Occipital lobe (tissue), 3 donors: ENCODE measurements at places on chromosomes 16 and 17. TPM values are rescaled to one million over a fixed set of nuclear protein-coding genes. Genes with fewer than 3 reads are reported as not detected.

GRCh38 chr17:32956240-32956970 lies 28.5 kb downstream of the TMEM98 start:
- DNase-seq = no peak

DNA sequence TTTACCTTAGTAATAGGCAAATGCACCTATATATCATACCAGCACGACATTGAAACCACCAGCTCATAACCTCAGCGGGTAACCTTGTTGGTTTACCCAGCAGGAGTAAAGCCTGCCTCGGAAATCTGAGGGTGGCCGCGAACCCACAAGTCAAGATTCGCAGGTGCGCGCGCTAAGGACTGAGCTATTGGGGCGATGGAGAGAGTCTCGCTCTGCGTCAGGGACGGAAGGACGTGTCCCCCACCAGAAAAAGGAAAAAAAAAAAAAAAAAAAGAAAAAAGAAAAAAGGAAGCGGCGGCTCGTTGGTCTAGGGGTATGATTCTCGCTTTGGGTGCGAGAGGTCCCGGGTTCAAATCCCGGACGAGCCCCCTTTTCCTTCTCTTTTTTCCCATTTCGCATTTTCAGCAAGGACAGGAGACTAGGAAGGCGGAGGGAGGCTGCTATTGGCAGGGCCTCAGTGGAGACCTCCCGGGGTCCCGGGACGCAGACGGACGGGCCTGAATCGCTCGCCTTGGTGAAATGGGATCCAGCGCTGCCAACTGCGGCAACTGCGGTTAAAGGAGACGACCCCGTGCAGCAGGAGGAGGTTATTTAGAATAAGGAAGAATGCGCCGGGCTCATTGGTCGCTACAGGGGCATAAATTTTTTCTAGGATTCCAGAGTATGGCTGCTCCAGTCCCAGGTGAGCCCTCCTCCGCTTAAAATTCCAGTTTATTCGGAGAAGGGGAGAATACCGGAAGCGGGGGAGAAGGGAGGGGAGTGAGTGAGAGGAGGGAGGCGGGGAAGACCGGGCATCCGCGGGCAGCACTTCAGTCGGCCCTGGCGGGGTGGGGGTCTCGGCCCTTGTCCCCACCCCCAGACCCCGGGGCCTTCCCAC lies at the start of gene OR1F1:
TSS of gene OR1F1 (plus strand) at position 407 of the 877 bp plus-strand sequence.
- no peak for DNase-seq

DNA sequence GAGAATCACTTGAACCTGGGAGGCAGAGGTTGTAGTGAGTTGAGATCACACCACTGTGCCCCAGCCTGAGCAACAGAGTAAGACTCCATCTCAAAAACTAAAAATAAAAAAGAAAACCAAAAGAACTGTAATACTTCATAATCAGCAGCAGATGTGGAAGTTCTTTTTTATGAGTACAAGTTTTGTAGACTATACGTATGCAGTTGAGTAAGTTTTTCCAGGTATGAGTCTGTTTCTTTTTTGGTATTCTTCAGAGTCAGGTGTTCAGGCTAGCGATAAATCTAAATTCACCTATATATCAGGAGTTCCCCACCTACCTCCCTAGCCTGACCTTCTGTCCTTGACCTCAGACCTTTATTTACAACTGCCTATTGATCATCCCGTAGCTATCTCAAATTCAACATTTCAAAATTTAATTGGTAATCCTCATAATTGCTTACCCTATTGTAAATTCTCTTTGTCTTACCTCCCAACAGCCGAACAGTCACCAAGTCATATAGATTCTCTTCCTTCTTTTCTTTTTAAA lies 10.7 kb downstream of the DCTN5 start:
- DNase-seq = no peak

DNA sequence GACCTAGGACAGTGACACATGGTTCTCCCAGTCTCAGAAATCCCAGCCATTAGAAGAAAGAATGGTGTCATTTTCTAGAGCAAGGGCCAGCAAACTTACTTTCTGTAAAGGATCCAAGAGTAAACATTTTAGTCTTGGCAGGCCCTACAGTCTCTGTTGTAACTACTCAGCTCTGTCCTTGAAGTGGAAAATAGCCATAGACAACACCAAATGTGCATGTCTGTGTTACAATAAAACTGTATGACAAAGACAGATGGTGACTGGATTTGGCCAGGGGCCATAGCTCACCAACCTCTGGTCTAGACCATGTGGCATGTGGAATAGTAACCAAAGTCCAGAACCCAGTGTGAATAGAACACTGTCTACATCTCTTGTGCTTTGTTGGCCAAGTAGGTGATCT lies 286.5 kb downstream of the HS3ST4 start:
- DNase-seq = no peak

NFAT5 gene
- total RNA-seq = 17.0 TPM

DNA sequence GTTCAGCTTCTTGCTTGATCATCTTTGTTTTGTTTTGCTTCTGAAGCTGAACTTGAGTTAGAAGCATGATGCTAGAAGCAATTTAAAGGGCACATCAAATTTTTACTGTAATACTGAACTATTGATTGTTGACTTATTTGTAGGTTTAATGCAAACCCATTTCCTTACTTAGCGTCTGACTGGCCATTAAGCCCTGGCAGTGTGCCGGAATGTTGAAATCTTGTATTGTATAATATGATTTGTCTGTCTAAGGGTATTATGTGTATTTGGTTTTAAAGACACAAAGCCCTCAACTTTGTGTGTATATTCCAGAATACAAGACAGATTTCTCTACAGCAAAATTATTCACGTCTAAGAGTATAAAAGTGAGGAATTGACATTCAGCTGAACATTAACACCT lies 39.7 kb downstream of the NUP93 start:
- no peak for DNase-seq

DNA sequence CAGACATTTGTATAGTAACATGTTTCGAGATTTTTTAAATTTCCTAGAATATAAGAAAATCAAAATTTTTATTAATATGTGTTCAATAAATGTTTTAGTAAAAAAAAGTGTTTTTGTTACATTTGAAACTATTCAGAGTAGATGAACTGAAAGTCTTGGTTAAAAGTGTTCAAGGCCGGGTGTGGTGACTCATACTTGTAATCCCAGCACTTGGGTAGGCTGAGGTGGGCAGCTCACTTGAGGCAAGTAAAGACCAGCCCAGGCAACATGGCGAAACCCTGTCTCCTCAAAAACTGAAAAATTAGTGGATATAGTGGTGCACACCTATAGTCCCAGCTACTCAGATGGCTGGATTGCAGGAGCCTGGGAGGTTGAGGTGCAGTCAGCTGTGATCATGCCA lies 16.8 kb upstream of the PHKG2 start:
- DNase-seq = no peak

TP53TG3 gene
- not detected for total RNA-seq

DNA sequence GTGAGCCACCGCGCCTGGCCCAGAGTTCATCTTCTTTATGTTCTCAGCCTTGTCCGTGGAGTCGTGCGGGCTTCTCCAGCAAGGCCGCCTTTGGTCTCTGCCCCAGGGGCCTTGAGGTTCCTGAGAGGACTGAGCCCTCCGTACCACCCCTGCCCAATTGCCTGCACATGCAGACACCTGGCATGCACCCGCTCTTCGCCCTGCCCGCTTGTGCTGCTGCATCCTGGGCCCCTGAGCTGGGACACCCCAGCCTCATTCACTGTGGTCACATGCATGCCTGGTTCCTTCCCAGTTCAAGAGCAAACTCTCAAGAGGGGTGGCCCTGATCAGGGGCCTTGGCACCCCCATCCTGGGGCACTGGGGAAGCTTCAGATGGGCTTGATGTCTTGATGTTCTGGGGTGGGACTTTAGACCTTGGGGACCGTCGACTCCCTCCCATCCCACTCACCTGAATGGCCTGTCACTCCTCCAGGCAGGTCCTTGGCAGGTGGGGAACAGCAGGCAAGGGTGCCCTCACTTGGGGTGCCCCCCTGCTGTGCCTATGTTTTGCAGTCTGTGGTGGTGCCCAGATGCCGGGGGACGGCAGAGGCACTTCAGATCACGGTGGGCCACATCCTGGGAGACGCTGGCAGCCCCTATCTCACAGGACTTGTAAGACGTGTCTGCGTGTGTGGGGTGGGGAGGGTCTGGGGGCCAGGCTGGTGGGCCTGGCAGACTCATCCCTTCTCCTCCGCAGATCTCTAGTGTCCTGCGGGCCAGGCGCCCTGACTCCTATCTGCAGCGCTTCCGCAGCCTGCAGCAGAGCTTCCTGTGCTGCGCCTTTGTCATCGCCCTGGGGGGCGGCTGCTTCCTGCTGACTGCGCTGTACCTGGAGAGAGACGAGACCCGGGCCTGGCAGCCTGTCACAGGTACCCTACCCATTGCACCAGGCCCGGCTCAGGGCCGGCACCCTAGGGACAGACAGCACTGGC lies 12.7 kb upstream of the SPNS2 start:
- DNase-seq = no peak

SLC12A4 gene
- total RNA-seq = 8.0 TPM

DNA sequence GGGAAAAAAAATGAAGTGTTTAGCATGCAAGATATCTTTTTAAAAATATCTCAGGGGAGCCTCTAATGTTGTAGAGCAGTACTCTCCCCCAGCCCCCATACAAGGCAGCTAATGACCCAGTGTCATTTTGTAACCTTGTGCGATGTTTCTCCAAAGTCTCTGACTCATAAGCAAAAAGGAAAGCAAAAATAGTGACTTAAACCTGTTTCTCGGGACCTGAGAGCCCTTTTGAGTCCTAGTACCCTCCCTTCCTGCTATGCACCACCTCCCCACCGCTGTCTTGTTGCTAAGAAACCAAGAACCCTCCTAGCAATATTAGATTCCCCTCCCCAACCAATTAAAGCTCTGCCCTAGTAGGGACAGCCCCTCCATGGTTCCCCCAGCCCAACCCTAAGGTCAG lies 2.8 kb downstream of the MYCBPAP start:
- DNase-seq = no peak

DNA sequence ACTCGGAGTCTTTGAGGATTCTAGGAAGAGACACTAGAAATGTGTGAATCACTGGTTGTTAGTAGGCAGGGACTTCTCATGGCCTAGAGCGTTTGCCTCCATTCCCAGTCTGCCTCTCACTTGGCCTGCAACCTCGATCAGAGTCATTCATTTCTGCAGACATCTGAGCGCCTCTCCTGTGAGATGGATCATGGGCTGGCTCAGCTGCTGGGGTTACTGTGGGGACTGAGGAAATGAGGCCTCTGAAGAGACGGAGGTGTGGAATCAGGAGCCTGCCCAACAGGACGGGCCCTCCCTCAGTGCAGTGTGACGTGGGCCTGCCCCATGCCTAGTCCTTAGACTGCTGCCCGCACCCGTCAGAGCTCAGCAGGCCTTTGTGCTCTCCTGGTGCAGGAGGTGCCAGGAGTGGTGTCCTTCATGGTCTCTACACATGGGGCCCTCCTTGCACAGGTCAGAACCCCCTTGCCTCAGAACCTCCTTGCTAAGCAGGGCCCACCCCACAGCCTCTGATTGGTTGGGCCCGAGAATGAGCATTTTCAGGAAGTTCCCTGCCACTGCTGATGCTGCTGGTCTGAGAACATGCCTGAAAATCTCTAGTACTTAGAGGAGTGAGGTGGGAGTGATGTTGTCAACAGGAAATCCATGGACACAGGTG lies 99.4 kb downstream of the NPIPB11 start:
- DNase-seq = no peak

ECI1 gene
- total RNA-seq = 8.1 TPM

SF3B3 gene
- 87.3 TPM for total RNA-seq
